Urothelium cell line (cell line): ENCODE measurements at places on chromosomes 1 and 21.

GRCh38 chr21:20971296-20971921 is 26.8 kb upstream of the NCAM2 start:
- peak; percentile 52 for DNase-seq

DNA sequence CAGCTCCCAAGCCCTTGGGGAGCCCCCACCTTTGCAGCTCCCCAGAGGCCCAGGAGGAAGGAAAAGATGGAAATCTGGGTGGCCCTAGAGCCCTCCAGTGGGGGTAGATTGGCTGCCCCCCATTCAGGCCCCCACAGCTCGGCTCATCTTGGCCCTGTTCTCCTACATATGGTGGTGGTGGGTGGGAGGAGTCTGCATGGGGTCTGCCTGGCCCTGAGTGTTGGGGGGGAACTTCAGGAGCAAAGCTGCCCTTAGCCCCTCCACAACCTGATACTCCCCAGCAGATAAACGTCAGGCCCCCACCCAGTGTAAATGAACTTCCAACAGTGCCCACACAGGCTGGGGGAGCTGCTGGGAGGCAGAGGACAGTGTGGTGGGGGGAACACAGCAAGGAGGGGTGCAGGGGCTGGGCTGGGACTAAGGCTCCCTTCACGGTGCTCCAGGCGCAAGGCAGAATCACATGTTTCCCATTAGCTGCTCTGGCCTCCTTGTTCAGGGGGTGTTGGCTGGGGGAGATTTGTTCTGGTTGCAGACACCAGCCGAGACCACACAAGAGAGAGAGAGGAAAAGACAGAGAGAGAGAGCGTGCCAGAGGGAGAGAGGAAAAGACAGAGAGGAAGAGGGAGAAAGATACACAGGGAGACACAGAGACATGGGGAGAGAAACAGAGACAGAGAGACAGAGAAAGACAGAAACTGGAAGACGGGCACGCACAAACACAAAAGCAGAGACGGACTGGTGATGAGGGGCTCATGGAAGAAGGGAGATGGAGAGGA is 42.6 kb downstream of the AHDC1 start:
- DNase-seq, result no peak

GRCh38 chr1:12174924-12175810 is 8.4 kb downstream of the TNFRSF1B start:
- no peak for DNase-seq

DNA sequence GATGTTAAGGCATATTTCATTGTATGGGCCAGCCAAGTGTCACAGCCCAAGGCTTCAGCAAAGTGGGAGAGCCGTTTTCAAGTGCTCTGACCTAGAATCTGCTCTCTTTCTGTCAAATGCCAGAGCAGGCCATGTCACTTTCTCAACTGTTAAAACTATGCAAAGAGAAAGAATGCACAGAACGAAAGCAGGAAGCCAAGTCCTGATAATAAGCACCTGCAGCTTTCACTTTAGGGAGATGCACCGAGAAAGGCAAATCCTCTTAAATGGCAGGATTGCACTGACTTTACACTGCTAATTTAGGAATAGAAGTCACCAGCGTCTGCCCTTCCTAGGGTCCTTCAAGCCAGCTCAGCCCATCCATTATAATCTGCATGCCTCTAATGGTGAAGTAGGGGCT is 49.2 kb upstream of the NTPCR start:
- no peak for DNase-seq
